ENCODE measurements at places on chromosomes 3 and 15.

DNA sequence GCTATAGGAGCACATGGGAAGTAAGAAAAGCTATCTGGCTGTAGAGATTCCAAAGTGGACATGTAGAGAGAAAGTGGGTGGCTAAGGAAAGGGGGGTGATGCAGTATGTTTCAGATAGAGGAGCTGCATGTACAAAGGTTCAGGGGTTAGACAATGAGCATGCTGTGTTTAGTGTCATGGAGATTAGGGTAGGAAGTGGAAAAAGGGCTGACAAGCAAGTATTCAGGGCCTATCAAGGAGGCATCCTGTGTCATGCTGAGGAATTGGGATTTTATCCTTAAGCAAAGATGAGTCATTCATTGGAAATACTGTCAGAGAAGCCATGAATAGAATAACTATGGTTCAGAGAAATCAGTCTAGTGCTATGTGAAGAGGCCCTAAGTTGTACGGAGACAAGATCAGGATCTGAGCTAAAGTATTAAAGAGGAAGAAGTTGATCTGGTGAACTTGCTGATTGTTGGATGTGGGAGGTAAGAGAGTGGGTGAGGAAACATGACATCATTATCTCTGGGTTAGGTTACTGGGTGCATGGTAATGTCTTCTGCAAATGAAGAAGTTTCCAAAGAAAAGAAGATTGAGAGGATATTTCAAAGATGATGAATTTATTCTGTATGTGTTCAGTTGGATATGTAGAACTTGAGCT lies 176.7 kb upstream of the GOLIM4 start:
- DNase-seq, result no peak

DNA sequence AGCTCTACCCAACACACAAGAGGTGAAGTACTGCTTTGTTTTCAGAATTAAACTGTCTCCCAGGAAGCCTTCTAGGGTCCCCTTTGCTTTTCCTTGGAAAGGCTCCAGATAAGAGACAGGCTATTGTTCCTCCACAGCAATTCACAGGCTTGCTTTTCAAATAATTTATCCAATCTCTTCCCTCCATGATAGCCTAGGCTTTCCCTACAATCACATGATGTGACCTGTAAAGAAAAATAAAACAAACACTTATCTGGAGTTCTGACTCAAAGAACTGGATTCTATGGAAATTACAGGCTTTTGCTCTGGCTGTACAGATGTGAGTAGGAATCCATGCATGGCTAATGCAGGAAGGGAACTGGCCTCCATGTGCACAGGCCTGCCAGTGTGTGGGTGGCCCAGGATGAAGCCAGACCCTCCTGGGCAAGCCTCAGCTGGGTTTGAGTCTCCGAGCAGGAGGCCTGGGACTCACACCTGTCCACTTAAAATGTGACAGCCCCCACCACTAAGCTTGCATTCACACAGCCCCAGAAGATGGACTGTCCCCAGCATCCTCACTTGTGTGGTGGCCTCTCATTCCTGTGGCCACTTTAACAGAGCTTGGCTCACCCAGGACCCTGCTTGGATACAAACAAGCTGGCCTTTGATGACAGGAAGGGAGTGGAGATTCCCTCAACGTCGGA lies 75.8 kb upstream of the LEKR1 start:
- peak; percentile 87 for DNase-seq

GRCh38 chr3:140950863-140951262 lies 9.2 kb downstream of the SLC25A36 start:
- no peak for DNase-seq

- DNase-seq, result peak; percentile 79
Measured at GRCh38 chr15:57340682-57341259, 35.5 kb upstream of the CGNL1 start.

DNA sequence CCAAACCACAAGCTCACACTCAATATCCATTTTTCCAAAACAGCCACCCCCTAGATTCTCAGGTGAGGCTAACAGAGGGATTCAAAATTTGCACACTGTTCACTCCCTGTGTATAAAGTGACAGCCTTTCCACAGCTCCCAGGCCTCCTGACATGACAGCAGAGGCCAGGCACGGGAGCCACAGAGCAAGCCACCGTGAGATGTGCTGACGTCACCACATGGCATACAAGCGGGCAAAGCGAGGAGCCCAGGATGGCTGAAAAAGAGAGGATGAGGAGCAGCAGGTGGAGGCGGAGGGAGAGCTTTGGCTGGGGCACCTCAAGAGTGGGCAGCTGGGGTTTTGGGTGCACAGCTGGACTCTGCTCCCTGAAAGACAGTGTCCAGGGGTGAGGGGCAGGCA lies 27.1 kb downstream of the EHD4 start:
- DNase-seq, result no peak

DNA sequence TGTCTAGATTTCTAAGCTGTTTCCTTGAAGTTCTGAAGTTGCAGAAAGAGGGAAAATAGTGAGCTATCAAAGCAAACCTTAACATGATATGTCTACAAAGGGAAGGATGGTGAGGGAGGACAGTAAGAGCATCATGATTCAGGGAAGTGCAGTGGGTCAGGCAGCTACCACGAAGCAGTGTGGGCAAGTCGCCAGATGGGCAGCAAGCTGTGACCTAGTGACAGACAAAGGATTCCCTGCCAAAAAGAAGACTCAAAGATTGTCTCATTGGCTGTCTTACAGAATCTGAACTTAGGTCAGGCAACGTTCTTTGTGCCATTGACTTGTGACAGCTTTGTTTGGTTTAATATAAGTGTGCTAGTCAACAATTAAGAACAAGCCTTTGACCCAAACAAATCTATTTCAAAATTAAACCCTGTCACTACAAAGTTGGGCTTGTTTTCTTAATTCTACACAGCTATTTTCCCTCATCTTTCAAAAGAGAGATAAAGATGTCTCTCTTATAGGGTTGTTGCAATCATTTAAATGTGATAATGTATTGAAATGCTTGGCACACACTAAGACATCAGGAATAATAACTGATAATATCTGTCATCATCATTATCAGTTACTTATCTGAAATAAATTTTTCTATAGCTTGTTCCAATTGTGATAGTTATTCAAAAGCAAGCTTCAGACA lies 153.3 kb downstream of the ECT2 start:
- DNase-seq, result peak; percentile 81

DNA sequence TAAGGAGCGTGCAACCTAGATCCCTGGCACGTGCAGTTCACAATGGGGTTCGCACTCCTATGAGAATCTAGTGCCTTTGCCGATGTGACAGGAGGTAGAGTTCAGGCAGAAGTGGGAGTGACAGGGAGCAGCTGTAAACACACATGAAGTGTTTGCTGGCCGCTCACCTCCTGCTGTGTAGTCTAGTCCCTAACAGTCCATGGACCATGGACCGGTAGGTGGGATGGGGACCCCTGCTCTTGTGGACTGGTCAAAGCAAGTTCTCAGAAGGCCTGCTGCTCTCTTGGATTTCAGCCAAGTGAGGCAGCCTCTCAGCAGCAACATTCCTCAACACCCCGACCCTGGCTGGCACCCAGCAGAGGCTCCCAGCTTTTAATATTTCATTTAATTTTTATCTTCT lies 58.2 kb upstream of the SNRPA1 start:
- no peak for DNase-seq

DNA sequence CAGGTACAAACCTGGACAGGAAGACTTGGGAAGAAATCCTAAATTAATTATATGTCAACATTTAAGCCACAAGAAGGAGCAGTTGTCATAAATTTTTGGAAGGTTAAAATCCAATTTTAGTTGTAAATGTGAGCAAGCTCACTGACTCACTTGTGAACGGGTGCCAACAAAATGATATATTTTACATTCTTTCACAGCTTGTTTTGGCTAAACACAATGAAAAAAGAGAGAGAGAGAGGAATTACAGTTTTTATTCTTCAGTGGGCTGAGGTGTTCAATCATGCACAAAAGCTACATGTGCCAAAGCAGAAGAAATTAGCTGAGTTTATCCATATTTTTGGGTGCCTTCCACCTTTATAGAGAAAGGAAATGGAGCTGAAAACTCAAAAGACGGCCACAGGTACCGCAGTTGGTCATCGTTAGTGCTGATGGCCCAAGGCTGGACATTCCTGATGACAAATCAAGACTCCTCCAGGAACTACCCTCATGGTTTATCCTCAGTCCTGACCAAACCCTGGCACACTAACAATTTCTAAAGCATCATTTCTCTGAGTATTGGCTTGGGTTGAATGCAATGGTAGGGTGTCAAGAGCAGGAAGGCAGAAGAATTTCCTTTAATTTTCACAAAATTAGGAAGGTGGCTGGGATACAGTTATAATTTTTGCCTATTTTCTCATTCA lies 37.6 kb upstream of the WNT5A start:
- no peak for DNase-seq

DNA sequence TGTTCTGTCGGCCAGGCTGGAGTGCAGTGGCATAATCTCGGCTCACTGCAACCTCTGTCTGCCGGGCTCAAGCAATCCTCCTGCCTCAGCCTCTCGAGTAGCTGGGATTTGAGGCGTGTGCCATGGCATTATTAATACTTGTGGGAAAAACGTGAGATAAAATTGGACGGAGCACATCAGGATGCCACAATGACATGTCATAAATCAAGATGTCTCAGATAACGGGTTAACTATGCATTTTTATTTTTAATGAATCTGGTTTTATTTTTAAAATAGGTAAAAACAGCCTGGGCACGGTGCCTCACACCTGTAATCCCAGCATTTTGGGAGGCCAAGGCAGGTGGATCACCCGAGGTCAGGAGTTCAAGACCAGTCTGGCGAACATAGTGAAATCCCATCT lies 212.8 kb downstream of the TBC1D5 start:
- DNase-seq, result no peak

DNA sequence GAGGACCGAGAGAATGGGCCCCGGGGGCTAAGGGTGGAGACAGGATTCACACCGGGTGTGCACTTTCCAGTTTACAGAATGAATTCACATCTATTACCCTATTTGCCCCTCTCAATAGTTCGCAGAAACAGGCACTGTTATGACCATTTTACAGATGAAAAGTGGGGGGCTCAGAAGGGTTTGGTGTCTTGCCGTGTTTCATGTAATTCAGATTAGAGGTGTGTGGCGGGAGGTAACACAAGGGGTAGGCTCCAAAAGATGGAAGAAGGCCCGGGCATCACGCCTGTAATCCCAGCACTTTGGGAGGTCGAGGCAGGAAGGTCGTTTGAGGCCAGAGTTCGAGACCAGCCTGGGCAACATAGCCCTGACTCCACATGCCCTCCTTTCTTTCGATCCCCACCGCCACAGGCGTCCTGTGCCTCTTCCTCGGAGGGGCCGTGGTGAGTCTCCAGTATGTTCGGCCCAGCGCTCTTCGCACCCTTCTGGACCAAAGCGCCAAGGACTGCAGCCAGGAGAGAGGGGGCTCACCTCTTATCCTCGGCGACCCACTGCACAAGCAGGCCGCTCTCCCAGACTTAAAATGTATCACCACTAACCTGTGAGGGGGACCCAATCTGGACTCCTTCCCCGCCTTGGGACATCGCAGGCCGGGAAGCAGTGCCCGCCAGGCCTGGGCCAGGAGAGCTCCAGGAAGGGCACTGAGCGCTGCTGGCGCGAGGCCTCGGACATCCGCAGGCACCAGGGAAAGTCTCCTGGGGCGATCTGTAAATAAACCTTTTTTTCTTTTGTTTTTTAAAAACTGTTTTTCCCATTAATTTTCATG lies 3.4 kb downstream of the DUOXA2 start:
- no peak for DNase-seq

DNA sequence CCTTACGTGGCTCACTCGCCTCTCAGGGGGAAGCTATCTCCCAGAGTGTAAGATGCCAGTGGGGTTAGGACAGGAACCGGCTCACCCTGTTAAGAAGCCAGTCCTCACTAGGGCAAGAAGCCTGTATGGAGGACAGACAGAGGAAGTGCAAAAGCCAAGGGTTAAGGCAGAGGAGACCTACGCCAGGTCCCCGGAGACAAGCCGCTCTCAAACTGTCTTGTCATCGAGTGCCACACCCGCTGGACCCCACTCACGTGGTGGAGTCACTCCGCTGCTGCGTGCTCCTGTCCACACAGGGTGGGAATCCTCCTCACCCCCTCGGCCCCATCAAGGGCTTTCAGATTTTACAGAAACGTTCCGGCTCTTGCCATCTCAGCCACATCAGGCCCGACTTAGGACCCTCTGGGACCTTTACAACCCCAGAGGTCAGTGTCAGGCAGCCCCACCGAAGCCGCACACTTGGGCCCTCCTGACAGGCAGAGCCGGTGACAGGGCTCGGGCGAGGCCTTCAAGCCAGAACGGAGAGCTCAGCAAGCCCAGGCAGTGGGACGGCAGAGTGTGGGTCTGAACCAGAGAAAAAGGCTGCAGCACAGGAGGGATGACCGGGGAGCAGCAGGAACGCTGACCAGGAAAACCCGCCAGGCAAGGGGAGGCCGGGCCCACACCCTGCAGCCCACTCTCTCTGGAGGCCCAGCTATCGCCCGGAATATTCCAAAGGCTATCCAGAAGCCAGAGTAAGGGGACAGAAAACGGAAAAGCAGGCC lies 61.7 kb downstream of the XXYLT1 start:
- no peak for DNase-seq

DNA sequence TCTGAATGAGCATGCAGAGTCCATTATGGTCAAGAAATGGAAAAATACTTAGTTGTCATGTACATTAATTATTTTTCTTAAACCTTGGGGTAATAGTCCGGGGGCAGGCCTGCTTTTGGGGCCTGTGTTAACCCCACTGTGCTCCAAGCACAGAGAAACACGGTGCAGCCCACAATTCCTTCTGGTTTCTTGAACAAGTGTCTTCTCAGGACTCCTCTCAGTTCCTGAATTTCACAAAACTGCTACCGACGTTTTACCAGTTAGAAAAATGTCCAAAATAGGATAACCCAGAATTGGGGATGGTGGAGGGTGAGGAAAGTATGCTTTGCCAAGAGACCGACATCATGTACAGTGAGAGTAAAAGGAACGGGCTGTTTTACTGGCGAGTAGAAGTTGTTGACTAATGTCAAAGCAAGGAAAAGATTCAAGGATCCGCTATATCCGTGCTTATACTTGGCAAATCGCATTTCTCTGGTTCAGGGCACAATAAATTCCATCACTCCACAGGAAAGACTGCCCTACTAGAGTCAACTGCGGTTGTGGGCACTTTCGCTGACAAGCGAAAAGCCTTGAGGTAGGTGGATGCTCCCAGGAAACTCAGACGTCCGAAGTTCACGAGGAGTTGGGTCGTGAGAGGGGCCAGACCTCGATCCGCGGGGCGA lies 495 bp upstream of the NXPE3 start:
- no peak for DNase-seq

Measured in NCI-H69 (cell line).